Nucleus accumbens (tissue), 56 donors: ENCODE measurements at places on chromosomes 2 and 18.

DNA sequence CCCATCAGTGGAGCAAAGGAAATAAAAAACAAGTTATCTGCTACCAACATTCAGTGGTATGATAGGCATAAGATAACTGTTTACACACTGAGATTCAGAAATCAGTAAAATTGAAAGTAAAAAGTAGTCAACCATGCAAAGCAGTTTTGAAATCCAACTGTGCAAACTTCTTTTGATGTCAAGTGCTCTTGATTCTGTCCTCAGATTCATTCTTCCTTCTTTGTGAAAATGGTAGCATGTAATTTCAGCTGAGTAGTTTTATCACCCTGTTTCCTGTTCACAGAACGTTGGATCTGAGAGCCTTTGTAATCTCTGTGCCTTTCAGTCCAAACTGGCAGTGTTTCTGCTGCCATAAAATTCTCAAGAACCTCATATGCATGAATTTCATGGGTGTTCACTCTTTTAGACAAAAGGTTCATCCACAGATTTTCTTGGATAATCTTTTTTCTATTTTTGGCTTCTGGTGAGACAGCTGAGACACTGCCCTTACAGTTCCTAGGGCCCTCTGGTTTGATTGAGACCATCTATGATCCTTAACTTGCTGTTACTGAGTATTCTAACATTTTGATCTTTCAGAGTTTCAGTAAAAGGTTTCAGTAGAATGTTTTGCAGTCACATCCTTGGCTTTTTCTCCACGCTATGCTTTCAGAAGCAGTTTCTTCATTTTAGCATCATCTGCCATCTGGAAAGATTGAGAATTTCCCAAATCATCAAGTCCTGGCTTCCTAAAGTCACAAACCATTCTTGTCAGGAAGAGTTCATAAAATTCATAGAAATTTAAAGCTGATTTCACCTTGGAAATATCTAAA is 272.3 kb upstream of the EPHA4 start:
- DNase-seq = no peak

DNA sequence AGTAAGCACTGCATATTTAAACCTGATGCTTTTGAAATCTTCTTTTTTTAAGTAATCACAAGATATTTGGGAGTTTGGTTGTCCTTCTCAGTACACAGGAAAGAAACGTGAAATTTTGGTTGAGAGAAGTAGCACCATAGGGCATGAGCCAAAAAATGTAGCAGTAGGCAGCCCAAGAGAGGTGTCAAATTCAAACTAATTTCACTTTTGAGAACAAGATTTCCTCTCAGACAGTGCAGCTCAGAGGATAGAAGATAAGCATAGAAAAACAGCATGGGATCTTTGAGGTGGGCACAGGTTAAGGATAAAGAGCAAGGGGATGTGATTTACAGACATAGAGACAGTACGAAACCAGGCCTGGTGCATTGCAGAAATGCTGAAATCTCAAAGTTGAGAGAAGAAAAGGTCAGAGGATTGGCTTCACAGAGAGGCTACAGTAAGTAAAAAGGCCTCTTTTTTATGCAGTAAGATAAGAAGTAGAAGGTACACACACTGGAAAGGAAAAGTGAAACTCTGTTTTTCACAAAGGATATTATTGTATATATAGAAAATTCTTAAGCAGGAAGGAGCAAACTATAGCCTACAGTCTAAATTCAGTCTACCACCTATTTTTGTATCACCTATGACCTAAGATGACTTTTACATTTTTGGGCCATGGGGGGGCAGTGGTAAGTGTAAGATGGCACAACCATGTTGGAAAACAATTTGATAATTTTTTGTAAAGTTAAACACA is 89.8 kb downstream of the PKP4 start:
- DNase-seq = no peak

DNA sequence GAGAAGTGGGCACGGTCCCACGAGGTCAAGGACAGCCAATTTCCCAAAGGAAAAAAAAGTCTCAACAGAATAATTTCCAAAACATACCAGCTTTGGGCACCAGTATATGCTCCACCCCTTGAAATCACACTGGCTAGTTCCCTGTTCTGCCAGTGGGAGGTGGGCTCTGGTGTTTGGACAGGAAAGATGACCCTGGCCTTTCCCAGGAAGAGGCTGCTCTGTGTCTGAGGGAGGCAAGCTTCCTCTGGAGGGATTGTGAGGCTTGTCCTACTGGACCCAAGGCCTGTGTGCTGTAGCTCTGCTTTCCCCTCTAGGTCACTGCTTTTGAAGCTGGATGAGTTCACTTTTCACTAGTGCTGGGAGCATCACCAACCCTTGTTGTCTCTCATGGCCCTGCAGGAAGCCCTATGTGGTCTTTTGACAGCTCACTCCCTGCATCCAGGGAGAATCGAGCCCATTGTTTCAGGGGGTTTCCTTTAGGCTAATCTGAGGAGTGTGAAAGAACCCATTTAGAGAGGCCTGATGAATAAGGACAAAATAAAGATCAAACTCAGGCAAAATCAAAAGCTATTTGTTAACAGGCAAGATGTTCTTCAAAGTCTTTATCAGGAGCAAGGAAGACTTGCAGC is 36.3 kb downstream of the CXCR4 start:
- no peak for DNase-seq

GRCh38 chr18:500632-501405 is at the start of gene COLEC12:
TSS of gene COLEC12 (minus strand) at chr18:500701. CDS start at chr18:500514, 187 bp downstream.
- DNase-seq = peak; percentile 6

DNA sequence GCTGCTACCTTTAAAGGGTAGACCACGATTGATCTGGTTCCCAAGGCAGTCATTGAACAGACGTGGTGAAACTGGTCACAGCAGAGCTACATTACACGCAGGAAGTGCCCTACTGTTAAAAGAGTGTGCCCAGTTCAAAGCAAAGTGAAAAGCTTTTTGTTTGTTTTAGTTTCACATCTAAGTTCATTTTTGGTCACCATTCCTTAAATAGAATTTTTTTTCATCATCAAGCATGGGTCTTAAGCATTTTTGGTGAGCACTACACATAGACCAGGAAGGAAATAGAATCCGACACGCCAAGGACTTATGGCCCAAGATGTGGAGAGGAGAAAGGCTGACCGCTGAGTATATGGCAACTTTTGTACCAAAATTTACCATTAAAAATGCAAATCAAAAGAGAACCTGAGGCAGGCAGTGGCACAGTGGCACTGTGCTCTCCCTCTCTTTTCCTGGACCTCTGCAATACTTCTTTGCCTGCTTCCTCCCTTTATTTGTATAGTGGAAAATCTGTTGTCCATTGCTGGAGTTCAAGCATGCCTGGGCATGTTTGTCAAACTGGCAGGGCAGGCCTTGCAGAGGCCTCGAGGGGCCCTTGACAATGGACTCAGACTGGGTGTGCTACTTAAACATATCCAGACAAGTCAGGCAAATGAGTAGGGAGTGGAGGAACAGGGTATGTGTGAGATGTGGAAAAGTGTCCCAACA is 42.6 kb upstream of the HNRNPA3 start:
- no peak for DNase-seq

DNA sequence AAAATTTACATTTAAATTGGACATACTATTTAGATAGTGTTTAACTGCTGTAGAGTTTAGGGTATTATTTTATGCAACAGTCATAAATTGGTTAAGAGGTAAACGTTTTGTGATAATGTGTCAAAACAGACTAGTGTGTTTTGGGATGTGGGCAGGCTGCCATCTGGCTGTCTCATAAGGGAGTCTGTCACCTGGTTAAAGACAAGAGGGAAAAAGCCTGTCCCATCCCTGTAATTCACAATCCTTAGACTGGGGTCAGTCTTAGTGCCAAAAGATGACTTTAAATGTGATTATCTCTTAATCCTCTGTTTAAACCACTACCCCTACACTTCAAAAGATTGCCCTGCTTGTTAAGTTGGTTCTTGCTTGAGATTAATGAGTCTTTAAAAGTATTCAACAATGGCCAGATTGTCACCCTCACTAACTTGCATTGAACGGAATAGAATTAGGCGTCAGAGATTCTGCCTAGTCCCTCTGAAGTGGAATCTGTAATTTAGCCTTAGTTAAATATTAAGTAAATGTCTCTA is 59.2 kb downstream of the SGPP2 start:
- no peak for DNase-seq

DNA sequence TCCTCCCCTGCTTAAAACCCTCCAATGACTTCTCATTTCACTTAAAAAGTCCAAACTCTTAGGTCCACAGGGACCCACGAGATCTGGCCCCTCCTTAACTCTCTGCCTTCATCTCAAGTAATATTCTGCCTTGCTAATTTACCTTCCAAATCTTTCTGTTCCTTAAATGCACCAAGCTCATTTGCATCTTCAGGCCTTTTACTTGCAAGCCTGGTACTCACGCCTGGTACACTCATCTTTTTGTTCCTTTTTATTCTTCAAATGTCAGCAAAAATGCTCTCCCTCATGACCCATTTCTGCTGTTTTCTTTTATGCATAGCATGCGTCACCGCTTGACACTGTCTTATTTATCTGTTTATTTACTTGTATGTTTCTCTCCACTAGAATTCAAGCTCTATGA is 2.7 kb upstream of the WIPF1 start:
- no peak for DNase-seq

- DNase-seq = no peak
Measured at GRCh38 chr2:63891488-63892030, 49.9 kb downstream of the UGP2 start.

DNA sequence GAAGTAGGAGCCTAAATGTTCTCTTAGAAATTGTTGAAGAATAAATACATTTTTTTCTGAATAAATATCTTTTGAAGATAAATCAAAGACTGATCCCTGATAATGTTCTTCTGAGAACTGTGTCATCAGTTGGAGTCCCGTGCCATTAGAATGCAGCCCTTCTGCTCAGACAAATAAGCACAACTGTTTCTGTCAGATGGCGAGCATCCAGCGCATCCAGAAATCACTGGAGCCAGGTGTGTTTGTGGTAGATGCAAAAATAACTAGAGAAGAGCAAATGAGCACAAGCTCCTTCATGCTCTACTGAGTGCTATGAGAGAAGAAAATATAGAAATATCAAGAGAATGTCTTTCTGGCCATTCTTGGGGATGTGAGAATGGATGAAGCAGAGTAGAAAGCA is 573.7 kb downstream of the THSD7B start:
- no peak for DNase-seq

DNA sequence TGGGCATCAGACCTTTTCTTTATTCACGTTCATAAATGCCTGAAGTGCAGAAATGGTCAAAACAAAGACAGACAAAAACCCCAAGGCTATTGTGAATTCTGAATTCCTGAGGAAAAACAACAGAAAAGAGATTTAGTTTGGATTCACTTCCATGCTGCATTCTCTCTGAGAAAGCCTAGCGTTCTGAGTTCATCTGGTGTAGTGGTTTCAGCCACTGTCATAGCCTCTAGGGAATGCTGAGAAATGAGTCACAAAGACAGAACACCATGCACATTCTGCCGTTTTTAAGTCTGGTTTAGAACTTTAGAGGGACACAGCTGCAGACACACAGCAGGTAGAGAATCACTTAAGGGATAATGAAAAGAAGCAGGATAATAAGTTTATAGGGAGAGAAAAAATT is 93.8 kb downstream of the LRP1B start:
- no peak for DNase-seq

DNA sequence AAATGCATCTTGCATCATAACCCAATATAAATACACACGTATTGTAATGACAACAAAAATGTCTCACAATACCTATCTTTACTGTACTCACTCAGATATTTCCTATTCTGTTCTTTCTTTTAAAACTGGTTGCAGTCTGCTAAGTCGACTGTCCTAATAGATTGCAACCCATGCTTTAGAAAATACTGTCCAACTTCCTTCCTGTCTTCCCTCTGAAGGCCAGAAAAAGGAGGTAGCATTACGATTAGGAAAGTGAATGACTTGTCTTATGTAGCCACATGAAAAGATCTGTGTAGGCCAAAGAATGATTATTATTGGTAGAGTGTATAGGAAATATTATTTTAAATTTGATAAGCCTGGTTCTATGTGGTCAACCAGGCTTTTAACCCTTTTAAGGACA is 134.1 kb downstream of the FAM210A start:
- DNase-seq = no peak

- DNase-seq = no peak
Measured at GRCh38 chr2:124561486-124561885, 536.4 kb downstream of the CNTNAP5 start.

DNA sequence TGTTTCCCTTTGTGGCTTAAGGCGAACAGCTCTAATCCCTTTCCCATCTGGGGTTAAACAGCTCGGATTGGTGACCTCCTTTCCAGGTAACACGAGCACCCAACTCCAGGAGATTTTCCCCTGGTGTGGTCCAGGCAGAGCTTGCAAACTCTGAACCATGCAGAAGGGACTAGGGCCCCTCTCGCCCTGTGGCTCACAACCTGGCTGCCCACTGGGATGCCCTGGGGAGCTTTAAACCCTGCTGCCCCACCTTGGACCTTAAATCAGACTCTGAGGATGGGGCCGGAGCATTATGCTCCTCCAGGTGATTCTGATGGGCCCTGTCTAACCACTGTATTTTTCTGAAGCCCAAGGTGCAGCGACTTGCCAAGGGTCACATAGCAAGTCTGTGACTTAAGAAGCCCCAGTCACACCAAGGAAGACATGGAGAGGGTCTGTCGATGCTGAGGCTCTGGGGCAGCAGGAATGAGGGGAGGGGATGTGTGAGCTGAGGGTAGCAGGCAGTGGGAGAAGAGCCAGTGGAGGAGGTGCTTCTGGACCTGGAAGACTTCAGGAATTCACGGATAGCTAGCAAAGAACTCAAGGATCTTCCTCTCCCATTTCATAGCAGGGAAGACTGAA is 5.9 kb downstream of the ARID5A start:
- DNase-seq = no peak

DNA sequence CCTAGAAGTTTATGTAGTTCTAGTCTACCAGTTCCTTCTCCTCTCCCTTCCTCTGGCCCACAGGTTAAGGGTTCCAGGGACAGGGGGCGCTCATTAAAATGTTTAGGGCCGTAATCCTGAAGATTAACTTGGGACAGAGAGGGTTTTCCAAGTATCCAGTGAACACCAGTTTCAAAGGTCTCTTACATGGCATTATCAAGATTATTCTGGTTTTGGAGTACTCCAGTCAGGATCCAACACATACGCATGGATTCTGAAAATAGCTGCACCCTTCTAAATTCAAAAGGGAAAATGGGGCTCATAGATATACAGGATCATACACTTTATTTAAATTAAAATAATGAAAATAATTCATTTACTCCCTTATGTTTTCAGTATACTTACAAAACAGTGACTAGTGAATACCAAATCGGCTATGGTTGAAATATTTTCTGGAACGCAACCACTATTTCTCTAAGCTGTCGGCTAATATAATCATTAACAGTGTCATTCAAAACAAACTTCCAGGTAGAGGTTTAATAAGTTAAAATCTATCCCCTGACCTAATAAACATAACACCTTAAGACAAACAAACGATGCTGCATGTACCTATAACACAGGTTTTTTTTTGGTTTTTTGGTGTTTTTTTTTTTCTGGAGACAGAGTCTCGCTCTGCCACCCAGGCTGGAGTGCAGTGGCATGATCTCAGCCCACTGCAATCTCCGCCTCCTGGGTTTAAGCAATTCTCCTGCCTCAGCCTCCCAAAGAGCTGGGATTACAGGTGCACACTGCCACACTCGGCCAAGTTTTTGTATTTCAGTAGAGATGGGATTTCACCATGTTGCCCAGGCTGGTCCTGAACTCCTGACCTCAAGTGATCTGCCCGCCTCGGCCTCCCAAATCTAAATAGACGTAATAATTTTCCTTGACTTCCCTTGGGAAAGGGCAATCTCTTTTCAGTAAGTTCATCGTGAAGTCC is 44.7 kb downstream of the MGAT4A start:
- DNase-seq = no peak
